ENCODE measurements at places on chromosomes 5 and 9.

- DNase-seq = no peak
Observed at GRCh38 chr9:17472126-17472525, 106.7 kb upstream of the SH3GL2 start.

- DNase-seq = no peak
Observed at GRCh38 chr9:76799473-76799872, 35.2 kb downstream of the PCA3 start.

DNA sequence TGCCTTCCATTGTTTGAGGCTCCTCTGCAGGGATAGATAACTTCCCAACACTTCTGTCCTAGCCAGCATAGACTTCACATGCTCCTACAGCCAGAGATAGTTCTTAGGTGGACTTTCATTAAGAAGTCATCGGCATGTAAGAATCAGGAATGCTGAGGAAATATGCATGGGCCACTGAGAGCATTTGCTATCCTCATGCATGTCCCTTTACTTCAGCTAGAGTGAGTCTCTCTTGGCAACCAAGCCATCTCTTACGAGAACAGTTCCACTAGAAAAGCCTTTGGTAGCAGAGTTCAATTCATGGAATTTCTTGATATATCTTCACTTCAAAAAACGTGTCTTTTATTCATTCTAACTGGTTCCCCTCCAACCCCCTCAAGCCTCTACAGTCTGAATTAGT is 202.4 kb downstream of the SMARCA2 start:
- no peak for DNase-seq

DNA sequence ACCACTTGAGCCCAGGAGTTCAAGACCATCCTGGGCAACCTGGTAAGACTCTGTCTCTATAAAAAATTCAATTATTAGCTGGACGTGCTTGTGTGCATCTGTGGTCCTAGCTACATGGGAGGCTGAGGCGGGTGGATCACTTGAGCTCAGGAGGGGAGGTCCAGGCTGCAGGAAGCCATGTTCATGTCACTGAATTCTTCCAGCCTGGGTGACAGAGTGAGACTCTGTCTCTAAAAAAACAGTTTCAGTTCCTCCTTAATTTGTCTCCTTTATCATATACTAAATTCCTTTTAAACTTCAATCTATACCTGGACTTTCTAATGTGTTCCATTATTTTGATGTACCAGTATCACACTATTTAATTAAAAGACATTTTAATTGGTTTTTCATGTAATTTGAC is 422.2 kb upstream of the TLE4 start:
- no peak for DNase-seq

- DNase-seq = no peak
Observed at GRCh38 chr5:4188704-4189103, 593.1 kb downstream of the IRX1 start.

GRCh38 chr5:15393146-15393545 is 106.8 kb upstream of the FBXL7 start:
- DNase-seq = no peak

All from stimulated activated CD4-positive, alpha-beta T cell treated with anti-CD3 and anti-CD28 coated beads, Interleukin-15, amount 100 ng/mL, for 1 hour (primary cell).